ENCODE measurements at places on chromosomes 1 and 21. TPM values are rescaled to one million over a fixed set of nuclear protein-coding genes. Genes with fewer than 3 reads are reported as not detected.
A peak's percentile ranks its signal among the peaks of the same experiment; 100 is the strongest.

Gene TNFRSF9
- polyA plus RNA-seq = not detected

Gene ARTN
- 4.3 TPM for polyA plus RNA-seq

Gene GJA4
- 31.9 TPM for polyA plus RNA-seq

Gene ARHGAP30
- polyA plus RNA-seq = 1.2 TPM

Gene TNFSF4
- 0.58 TPM for polyA plus RNA-seq

Gene OR2L13
- polyA plus RNA-seq = not detected

Gene LMNA
- polyA plus RNA-seq = 145 TPM

Gene PLA2G2E
- polyA plus RNA-seq = not detected

Gene GIPC2
- polyA plus RNA-seq = 20.3 TPM

Gene TLR5
- 3.7 TPM for polyA plus RNA-seq

Gene CHRM3
- 1.4 TPM for polyA plus RNA-seq

- DNase-seq = no peak
Observed at GRCh38 chr1:173128742-173129141, 78.0 kb upstream of the TNFSF18 start.

DNA sequence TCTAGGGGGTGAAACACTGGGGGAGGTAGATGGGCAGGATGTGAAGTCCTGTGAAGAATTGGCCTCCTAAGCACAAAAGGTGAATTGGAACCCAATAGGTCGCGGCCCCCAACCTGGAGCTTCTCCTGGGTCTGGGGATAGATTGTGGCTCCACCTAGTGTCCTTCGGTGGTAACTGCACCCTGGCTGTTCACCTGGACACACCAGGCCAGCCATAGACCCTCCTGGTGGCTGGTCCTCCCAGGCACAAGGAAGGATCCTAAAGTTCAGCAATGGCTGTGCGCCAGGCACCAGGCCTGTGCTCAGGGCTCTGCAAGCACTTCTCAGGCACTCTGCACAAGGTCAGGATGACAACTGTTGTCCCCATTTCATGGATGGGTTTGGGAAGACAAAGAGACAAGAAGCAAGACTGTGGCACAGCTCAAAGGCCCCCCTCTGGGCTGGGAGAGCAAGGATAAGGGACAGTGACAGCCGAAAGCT, 13.5 kb downstream of the ESPN start:
- peak; percentile 82 for DNase-seq

- no peak for DNase-seq
Observed at GRCh38 chr1:171595324-171595723, 26.7 kb upstream of the MYOCOS start.

GRCh38 chr1:176932114-176933104, 232.1 kb downstream of the ASTN1 start:
- DNase-seq = no peak

DNA sequence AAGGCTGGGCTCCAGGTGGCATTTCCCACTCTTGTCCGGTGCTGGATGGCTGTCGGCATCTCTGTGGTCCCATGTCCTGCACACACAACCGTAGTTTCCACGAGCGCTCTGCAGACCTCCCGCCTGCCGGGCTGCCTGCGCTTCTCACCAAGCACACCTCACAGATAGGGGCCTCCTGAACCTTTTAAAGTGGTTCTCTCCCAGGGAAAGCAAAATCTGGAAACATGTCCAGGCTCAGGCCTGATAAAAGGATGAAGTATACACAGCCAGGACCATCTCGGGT, 46.2 kb downstream of the CAPN9 start:
- DNase-seq = no peak

- DNase-seq = peak; percentile 55
Observed at GRCh38 chr1:6007318-6008083, 15.3 kb upstream of the NPHP4 start.

DNA sequence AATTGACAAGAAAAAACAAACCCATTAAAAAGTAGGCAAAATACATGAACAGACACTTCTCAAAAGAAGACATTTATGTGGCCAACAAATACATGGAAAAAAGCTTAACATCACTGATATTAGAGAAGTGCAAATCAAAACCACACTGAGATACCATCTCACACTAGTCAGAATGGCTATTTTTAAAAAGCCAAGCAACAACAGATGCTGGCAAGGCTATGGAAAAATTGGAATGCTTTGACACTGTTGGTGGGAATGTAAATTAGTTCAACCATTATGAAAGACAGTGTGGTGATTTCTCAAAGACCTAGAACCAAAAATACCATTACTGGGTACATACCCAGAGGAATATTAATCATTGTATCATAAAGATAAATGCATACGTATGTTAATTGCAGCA, 641.1 kb upstream of the B3GALT2 start:
- no peak for DNase-seq

GRCh38 chr1:27992276-27992675, 32.5 kb downstream of the XKR8 start:
- no peak for DNase-seq

GRCh38 chr1:185132534-185132933, 24.2 kb downstream of the TRMT1L start:
- no peak for DNase-seq

GRCh38 chr1:228228601-228229074, 20.8 kb downstream of the OBSCN start:
- no peak for DNase-seq

GRCh38 chr1:232620356-232620969, 9.5 kb downstream of the SIPA1L2 start:
- no peak for DNase-seq

DNA sequence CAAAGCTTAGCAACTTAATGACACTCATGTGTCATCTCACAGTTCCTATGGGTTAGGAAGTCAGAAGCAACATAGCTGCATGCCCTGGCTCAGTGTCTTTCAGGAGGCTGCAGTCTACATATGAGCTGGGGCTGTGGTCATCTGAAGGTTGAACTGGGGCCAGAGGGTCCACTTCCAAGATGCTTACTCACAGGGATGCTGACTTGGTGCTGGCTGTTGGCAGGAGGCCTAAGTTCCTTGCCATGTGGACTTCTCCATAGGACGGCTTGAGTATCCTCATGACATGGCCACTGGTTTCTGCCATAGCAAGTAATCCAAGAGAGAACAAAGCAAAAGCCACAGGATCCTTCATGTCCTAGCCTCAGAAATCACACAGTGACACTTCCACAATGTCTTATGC, 12.1 kb upstream of the FAM43B start:
- DNase-seq = no peak

GRCh38 chr1:159860456-159860855, 2.0 kb downstream of the VSIG8 start:
- DNase-seq = no peak

DNA sequence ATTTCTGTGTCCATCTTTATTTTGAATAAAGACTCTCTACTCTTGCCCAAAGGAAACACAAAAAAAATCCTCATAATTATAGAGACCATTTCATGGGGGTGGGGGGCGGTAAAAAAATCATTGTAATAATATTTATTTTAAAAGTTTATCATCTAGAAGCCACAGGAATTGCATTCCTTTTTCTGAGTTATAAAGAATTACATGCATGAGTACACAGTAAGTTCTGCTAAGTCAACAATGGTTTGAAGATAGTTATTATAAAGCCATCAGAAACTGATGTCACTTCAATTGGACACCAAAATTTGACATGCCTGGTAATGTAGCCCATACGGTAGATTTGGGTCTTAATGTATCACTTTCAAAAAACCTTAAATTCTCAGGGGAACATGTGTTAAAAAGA, 478.1 kb upstream of the NR5A2 start:
- DNase-seq = no peak

- no peak for DNase-seq
Observed at GRCh38 chr1:205630241-205630640, 1.6 kb downstream of the ELK4 start.

GRCh38 chr21:35349376-35350080, 300.4 kb upstream of the RUNX1 start:
- DNase-seq = no peak

- no peak for DNase-seq
Observed at GRCh38 chr1:180841415-180841814, 71.3 kb upstream of the KIAA1614 start.

DNA sequence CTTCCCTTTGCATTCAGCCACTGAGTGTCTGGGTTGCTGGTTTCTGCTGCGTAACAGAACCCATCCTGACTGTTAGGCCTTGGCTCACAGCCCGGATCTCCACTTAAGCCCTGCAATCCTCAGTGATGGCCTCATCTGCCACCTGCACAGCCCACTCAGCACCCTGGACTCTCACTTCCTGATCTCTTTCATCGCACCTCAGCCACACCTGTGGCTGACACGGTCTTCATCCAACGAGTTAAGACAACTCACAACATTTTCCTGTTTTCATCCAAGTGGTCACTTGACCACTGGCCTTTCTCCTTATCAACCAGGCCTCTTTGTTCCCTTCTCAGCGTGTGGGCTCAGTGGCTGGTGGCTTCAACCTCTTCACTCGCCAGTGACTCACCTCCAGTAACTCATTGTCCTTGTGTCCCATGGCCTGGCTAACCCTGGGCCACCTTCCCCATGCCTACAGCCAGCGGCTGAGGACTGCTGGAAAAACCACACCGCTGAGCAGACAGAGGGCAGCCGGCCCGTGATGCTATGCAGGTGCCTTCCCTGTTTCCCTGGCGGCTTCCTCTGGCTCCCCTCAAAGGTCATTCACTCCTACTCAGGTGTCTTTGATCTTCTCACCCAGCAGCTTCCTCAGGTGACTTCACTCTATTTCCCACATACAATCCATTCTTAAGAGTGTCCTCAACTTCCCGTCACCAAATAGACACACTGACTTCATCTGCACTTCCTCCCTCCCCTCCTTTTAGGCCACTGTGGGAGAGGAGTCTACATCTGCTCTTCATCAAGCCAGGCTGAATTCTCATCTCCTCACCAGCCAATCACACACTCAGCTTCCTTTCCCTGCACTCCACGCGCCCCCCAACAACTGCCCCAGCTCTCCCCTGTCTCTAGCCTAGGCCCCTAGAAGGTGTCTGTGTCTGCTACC, 19.9 kb upstream of the EDN2 start:
- DNase-seq = peak; percentile 21

GRCh38 chr21:36188081-36188681, 31.6 kb downstream of the DOP1B start:
- DNase-seq = peak; percentile 55

DNA sequence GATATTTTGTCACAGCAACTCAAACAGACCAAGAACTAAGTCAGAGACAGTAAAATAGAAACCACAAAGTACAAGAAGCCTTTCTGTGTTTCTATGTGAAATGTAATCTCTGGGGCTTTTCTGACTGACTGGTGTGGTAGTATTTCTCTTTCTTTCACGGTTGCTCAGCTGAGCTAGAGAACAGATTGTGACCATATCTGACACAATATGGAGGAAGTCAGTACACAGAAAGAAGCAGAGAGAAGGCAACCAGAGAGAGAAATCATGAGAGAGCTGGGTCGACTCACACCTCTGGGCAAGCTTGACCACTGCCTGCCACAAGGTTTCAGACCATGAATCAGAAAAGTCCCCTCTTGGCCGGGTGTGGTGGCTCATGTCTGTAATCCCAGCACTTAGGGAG, 208.9 kb upstream of the GREM2 start:
- DNase-seq = no peak

DNA sequence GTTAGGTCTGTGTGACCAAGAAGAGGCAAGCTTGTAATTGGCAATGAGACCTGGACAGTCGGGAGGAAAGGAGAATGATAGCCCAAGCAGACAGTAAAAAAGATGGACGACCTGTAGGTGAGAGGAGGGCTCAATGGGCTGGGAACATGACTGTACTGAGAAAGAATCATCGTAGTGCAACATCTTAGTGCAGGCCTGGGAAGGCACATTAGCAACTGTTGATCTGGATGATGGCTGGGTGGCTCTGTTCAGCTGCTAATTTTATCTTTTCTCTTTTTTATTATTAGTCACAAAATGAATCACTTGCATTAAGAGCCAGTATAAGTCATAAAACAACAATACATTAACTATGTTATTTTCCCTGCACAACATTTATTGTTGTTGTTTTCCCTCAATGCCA, 32.9 kb downstream of the IFI44 start:
- no peak for DNase-seq

DNA sequence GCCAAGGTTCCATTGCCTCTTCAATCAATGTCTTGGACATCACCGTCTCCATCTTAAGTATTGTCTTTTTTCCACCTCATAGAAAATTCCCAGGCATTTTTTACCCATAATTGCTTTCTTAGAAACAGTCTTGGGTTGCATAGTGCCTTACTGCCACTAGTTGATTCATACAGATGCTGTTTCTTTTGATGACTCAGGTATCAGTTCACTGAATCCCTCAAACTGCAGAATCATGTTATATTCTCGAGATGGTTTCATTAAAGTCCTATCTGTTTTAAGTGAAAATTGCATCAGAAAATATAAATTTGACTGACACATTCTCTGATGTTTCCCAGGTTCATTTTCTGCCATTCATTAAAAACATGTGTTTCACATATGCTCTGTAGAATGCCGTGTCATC, 1489.1 kb downstream of the BRINP3 start:
- DNase-seq = no peak

DNA sequence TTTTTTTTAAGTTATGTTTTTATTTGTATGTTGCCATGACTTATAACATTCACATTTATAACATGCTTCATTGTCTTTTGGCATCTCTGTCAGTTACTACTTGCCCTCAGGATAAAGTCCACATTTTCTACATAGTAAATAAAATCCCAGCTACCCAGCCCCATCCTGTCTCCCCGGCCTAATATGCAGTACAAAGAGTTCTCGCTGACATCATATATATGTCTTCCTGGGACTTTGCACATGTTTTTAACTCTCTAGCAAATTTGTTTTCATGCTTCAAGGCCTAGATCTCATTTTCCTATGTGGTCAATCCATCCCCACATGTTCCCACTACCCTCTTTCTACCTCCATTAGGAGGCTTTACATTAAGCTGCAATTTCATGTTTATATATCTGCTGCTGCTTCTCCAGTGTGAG, 33.0 kb upstream of the IVNS1ABP start:
- no peak for DNase-seq

- DNase-seq = no peak
Observed at GRCh38 chr1:67801903-67802302, 31.4 kb downstream of the GNG12 start.

DNA sequence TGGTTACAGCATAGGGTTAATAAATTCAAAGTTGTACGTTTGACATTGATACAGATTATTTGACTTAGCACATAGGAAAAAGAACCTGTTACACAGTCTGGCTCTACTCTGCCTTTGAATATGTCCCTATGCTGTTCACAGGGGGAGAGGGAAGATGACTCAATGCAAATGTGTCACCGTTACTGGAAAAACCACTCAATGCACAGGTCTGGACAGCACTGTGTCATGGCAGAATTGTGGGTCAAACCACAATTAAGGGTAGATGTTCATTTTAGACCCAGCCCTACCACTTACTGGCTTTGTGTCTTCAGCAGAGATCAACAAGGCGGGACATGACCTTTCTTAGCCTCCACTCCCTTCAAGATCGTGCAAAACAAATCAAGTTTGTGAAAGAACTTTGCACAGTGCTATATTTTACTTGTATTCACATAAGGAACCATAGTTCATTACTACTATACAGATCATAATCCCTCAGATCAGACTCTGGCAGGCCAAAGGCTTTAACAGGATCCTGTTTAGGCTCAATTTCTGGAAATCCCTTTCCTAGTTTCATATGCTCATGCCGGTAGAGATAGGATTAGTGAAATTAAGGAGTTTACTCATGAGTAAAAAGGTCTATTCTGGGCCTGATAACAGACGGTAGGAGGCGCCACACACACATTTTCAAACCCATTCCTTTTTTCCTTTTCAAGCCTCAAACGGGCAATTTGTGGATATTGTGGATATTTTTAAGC, 22.1 kb downstream of the EIF2D start:
- no peak for DNase-seq

GRCh38 chr1:44025816-44026215, 5.4 kb downstream of the SLC6A9 start:
- no peak for DNase-seq

GRCh38 chr1:6423321-6423999, 1.1 kb upstream of the ESPN start:
- peak; percentile 81 for DNase-seq

GRCh38 chr21:34636961-34637360, 22.0 kb upstream of the RCAN1 start:
- no peak for DNase-seq
